Natural killer cell (primary cell): ENCODE measurements at places on chromosomes 12 and 14. TPM values are rescaled to one million over a fixed set of nuclear protein-coding genes. Genes with fewer than 3 reads are reported as not detected.
A peak's percentile ranks its signal among the peaks of the same experiment; 100 is the strongest.

DNA sequence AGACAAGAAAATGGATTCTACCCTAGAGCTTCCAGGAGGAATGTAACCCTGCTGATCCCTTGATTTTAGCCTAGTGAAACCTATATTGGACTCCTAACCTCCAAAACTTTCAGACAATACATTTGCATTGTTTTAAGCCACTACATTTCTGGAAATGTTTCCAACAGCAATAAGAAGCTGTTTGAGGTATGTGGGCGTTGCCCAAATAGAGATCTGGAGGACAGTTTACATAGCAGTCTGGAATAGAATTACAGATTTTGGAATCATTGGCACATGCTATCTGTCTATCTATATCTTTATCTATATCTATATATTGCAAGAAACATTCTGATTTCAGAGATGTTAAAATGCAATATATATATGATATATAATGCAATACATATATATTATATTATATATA lies 42.4 kb upstream of the EGLN3 start:
- no peak for DNase-seq

- DNase-seq, result peak; percentile 13
Measured at GRCh38 chr12:48126953-48127630, 7.9 kb downstream of the PFKM start.

DNA sequence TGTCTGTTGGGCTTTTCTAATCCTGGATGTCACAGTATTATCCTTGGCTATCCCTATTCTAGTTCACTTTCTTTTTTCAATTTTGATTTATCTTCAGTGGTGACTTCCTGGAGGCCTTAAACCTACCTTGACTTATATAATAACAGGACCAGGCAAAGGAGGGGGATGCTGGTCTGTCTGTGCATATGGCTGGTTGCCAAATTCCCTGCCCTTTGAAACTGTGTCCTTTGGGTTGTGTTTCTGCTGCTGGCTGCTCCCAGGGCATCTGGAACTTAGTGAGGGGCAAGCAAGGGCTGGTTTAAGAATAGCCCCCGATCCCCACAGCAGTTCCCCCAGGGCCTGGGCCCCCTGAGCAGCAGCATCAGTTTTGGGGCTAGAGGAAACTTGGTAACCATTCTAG lies 96.0 kb upstream of the MAX start:
- no peak for DNase-seq

- DNase-seq, result no peak
Measured at GRCh38 chr14:32394038-32394437, 64.9 kb downstream of the AKAP6 start.

DNA sequence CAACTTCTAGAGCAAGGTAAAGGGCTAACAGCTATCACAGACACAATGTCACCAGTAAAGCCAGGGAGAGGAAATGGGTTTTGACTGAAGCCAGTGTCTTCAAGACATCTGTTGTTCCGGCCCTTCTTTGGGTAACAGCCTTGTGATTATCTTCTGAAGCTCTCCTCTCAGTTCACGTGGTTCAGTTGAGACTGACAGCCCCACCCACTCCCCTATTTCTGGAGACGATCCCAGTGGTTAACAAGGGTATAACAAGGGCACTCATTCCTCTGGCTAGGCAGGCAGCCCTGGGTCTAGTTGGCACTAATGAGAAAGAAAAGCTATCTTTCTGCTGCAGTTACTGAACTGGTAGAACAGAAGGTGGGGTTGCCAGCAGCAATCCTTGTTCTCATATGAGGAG lies 6.9 kb downstream of the GNPTAB start:
- peak; percentile 53 for DNase-seq

- no peak for DNase-seq
Measured at GRCh38 chr12:18345021-18345735, 83.9 kb downstream of the PIK3C2G start.

KRT78 gene
- not detected for total RNA-seq

FAM90A1 gene
- total RNA-seq, result not detected
